NCI-H1092 (cell line): ENCODE measurements at places on chromosomes 11 and 22.
A peak's percentile ranks its signal among the peaks of the same experiment; 100 is the strongest.

DNA sequence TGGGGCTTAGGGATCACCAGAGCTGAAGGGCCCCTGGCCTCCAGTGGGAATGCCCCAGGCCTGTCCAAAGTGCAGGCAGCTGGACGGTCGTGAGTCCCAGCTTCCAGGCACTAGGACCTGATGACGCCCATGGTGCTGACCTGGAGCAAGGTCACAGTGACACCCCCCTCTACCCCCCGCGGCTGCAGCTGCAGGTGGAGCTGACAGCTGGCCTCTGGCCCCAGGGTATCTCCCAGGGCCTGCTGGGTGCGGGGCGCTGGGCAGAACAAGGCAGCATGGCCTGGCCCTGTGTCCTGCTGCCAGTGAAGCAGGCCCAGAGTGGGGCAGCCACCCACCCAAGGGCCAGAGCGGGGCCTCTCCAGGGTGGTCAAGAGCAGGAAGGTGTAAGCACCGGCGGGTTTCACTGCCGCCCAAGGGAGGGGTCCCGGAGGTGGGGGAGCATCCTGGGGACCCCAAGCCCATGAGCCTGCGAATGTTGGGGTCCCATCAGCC lies 553 bp upstream of the TCIRG1 start:
- DNase-seq, result no peak

DNA sequence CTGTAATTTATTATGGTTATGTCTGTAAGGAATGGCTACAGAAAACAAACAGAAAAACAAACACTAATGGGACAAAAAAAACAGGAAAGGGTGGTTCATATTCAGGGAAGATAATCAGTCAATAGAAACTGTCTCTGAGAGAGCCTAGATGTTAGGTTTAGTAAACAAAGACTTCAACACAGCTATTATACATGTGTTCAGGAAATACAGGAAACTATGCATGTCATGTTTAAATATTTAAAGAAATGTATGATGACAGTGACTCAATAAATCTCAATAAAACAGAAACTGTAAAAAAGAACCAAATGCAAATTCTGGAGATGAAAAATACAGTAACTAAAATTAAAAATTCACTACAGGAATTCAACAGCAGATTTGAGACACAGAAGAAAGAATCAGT lies 76.0 kb downstream of the PACS1 start:
- no peak for DNase-seq

GRCh38 chr11:64178203-64178602 lies 7.8 kb upstream of the STIP1 start:
- DNase-seq, result no peak

GRCh38 chr22:29946220-29946619 lies 63.2 kb downstream of the MTMR3 start:
- DNase-seq, result no peak

- DNase-seq, result no peak
Measured at GRCh38 chr11:113488931-113489351, 13.7 kb upstream of the DRD2 start.

DNA sequence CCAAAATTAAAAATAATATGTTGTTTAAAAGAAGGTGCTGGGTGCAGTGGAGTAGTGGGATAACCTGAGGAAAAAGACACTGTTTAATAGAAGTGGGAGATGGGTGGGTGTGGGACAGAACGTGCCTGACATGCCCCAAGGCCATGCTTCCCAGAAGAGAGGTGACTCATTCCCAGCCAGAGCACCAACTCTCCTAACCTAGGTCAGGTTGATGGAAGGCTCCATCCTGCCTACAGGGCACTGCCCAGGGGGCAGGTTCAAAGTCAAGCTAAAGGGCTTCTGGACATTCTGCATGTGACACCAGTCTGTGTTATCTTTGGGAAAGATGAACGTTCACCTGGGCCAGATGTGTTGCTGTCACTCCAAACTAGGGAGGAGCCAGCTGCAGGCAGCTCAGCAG lies 453.1 kb downstream of the SOX6 start:
- no peak for DNase-seq

- DNase-seq, result no peak
Measured at GRCh38 chr22:50224071-50224470, 20.8 kb downstream of the TUBGCP6 start.

DNA sequence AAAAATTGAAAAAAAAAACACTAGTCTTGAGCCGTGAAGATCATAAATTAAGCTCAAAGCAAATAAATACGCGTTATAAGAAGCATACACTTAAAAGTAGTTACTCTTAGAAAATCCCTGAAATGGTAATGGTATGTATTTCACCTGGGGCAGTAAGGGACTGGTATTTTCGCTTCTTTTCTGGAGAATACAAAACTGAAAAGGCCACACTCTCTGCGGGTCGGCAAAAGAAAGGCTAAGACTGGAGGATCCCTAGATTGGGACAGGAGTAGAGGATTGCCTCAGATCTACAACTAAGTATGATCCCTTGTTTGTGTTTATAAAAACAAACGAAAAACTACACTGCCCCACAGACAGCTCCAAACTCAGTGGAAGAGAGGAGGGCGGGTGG lies 617 bp downstream of the TSG101 start:
- no peak for DNase-seq

DNA sequence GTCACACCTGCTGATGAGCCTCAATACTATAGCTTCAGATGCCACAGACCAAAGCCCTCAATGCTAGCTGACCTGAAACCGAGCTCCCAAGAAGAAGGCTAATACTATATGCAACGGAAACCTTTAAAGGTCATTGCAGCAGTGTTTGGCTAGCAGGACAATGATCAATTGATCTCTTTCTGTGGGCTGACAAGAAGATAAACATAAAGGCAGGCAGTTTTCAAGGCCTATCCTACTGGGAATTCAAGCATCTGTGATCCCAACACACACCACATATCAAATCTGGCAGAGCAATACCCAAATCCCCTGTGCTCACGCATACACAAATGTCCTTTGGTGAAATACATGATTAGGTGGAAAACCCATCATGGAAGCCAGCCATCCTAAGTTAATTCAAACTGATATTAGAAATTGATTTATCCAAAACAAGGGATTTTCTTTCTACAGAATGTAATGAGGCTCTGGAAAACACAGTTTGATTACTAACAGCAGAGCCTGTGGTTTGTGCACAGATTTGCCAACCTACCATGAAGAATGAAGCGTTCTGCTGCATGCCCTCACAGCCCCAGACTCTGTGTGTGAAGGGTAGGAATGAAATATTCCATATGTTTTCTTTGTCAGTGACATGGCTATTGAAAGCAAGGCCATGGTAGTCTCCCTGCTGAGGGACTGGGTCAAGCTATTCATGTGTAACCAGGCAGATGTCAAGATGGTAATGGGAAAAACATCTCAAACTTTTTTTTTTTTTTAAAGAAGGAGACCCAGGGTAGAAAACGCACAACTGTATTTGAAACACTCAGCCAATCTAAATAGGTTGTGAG lies 12.2 kb downstream of the LGR4 start:
- no peak for DNase-seq

DNA sequence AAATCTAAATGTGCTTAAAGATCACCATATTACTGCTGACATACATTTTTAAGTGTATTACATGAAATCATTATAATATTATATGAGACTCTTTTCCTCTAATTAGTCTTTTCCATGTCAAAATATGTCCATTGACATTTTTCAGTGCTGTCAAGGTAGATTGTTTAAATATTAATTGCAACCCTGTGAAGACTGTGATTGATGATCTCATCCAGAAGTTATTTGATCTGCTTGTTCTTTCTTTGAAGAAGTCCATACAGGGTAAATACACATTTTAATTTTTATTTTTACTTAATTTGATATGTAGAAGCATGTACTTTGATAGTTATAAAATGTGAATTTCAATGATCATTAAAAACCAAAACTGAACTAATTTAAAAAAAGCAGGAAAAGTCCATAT lies 38.4 kb downstream of the DYNC2H1 start:
- no peak for DNase-seq

DNA sequence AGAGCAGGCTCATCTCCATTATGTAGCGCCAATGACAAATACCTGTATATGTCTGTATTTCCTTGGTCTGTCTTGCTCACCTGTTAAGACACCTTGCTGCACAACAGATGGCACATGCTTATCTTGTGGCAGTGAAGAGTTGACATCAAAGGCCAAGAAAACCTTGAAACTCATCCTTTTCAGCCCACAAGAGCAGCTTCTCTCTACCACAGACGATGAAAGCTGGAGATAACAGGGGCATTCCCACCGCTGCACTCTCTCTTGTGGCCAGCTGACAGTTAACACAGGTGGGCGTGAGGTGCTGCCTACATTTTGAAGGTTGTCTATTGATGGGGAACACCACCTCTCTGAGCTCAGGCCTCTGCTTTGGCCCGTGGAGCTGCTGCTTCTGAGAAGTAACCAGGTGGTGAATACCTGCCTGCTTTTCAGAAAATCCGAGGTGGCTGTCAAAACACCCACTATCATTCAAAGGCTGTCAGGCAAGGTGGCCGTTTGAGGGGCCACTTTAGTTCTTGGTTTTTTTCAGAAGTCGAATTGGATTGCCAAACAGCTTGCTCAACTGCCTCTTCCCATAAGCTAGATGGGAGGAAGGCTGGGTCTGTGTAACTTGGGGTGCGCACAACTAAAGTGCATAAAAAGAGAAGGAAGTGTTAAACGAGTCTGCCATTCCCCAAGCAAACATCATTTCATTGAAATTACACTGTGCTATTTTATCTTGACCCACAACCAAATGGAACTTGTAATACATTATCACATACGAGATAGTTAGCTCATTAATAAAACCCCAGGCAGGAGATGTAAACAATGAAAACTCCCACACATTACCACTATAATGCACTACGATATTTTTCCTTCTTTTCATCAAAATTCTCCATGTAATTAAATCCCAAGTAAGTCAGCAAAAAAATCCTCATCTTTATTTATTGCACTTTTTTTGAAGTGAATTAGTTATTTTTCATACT lies 87.1 kb upstream of the RAG2 start:
- no peak for DNase-seq

GRCh38 chr11:16787035-16787742 lies 48.7 kb downstream of the C11orf58 start:
- no peak for DNase-seq

DNA sequence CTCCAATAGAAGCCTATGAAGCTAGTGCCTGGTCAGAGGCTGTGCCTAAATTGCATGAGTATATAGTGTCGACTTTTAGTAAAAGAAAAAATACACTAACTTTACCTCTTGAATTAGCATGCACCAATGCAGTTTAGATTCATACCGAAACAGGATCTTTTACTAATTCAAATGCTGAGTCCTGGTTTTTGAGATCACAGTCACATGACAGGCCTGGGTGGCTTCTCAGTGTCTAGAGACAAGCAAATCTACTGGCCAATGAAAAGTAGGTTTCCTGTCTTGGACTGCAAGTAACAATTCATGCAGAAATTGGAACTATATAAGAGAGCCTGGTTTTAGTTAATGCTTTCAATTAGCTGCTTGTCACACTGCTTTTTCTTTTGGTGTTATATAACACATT lies 7.2 kb downstream of the ARHGEF12 start:
- no peak for DNase-seq

GRCh38 chr11:115590254-115590653 lies 86.0 kb upstream of the CADM1 start:
- DNase-seq, result peak; percentile 60

- no peak for DNase-seq
Measured at GRCh38 chr11:92826136-92826535, 143.3 kb upstream of the MTNR1B start.
